Activated CD4-positive, alpha-beta T cell treated with anti-CD3 and anti-CD28 coated beads, Interleukin-2, Interleukin-6, amounts not matched to agents 100 ng/mL and 50 ng/mL, durations not matched to agents 16 hours and 8 hours (primary cell): ENCODE measurements at places on chromosomes 12 and 14.

DNA sequence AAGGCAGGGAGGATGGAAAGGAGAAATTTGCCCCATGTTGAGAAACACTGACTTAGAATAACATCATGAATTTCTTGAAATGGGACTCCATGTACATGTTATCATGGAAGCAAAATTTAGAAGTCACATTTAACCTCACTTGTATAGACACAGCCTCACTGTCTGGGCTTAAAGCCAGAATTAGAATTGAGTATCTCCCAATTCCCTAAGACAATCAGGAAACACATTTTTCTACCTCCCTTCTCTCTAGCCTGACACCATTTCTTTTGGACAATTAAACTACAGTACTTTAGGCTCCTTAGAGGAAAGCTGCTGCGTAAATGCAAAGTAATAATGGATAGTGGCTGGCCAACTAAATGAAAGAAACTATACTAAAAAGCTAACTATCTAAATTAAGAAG, 795.5 kb downstream of the C12orf50 start:
- DNase-seq, result no peak

DNA sequence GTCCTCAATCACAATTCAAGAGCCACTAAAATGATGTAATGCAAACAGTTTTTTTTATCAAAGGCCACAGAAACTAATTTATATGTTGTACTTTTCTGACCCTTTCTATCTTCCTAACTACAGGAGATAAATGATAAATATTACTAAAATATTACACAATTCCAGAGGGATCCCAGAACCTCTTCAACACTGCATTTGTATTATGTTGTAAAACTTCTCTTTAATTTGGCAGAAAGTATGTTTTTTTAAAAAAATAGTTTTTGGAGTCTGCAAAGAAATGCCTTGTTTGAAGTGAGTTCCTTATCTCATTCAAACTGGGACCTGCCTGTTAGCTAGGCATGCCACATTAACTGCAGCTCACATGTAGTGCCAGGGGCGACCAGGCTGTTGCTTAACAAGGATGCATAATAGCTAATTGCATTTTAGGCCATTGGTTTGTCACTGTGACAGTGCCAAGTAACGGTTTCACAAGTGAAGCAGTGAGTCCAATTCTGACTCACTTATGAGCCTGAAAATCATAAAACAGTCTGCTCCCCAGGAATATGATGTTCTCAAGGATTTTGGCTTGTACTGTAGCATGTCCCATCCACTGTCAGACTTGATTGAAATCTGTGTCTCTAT, 266.9 kb downstream of the KTN1 start:
- no peak for DNase-seq

DNA sequence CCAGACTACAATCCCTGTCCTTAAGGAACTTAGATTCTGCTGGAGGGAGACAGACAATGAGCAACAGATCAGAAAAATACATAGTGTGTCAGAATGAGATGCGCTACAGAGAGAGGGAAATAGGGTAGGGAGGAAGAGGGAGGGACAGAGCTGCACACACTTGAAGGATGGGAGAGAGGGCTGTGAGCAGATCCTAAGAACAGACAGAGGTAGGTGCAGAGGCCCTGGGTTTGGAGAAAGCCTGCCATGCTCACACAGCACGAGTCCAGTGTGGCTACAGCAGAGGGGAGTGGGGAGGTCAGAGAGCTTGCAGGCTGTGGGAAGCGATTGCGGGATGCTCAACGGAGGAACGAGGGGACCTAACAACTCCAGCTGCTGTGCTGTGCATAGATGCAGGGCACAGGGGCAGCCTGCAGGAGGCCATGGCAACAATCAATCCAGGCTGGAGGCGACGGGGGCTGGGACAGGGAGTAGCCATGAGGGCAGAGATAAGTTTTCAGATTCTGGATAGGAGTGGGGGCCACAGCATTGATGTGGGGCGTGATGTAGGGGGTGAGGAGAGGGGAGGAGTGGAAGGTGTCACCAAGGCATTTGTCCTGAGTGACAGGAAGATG, 20.7 kb downstream of the FAIM2 start:
- no peak for DNase-seq

GRCh38 chr14:47346849-47347248, 328.6 kb downstream of the MDGA2 start:
- no peak for DNase-seq

- DNase-seq, result no peak
Measured at GRCh38 chr12:24229031-24229700, 279.7 kb upstream of the SOX5 start.

DNA sequence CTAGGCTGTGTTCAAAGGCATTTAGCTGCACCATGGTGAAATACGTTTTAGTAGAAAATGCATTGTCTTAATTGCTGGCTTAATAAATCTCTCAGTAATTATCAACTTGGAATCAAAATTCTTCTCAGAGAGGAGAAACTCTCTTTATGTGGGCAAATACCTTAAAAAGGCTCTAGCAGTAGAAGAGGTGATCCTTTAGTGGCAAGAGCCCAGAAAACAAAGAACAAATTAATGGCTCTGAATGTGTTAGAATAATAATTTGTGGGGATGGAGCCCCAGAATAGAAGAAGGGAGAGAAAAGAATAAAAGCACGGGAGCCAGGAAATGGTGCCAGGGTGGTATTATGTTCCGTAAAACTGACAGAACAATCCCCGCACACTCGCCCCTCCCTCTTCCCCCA, 14.8 kb downstream of the TSPAN8 start:
- no peak for DNase-seq

- DNase-seq, result no peak
Measured at GRCh38 chr12:49470986-49471385, 67.8 kb upstream of the KCNH3 start.

GRCh38 chr12:6535960-6536847, 1.9 kb downstream of the GAPDH start:
- DNase-seq, result peak; percentile 45

DNA sequence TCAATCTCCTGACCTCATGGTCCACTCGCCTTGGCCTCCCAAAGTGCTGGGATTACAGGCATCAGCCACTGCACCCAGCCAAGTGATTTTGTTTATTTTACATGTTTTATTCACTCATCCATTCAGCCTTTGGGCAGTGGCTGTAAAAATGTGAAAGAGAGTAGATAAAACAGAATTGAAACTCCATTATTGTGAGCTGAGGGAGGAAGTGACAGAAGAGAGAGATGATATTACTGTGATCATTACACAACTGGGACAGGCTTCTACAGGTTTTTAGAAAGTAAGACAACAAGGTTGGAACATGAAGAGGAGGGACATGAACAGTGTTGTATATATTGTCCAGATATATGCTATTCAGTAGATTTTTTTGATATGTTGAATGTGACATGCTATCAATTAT, 25.0 kb downstream of the CREBL2 start:
- peak; percentile 40 for DNase-seq

- no peak for DNase-seq
Measured at GRCh38 chr14:76720382-76720813, 40.9 kb upstream of the VASH1 start.
